ENCODE measurements at places on chromosomes 12 and 14.

- no peak for DNase-seq
Measured at GRCh38 chr12:106108185-106108835, 30.4 kb downstream of the NUAK1 start.

- no peak for DNase-seq
Measured at GRCh38 chr12:21942377-21942703, 1.1 kb upstream of the ABCC9 start.

- no peak for DNase-seq
Measured at GRCh38 chr14:55545779-55546178, 34.2 kb upstream of the KTN1 start.

DNA sequence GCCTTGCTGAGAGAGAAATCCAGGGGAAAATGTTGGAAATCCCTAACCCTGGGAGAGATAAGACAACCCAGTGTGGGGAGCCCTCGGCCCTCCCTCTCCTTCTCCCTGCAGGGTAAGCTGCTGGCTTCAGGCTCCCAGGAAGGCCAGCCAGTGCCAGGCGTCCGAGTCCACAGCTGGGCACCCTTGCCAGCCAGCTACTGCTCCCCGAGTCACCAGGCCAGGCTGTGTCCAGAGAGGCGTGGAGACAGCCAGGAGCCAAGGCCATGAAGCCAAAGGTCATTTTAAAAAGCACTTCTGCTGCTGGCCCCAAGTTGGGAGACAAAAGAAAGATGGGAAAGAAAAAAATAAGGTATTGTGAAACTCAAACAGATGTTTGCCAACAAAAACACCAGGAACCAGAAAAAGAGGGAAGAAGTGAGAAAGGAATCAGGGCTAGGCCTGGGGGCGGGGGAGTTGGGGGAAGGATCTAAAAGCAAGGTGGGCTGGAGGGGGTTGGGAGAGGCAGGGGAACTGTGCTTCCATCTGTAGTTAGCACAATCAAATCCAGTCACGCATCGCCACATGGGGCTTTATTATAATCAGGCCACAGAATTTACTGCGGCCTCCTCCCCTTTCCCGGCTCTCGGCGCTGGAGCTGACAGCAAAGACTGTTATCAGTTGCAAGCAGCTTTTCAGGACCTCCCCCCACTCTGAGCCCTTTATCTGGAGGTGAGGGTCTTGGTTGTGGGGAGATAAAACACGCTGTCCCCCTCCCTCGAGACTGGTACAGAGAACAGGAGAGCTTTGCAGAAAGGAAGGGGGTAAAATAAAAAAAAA is 33.5 kb downstream of the RBM19 start:
- no peak for DNase-seq

DNA sequence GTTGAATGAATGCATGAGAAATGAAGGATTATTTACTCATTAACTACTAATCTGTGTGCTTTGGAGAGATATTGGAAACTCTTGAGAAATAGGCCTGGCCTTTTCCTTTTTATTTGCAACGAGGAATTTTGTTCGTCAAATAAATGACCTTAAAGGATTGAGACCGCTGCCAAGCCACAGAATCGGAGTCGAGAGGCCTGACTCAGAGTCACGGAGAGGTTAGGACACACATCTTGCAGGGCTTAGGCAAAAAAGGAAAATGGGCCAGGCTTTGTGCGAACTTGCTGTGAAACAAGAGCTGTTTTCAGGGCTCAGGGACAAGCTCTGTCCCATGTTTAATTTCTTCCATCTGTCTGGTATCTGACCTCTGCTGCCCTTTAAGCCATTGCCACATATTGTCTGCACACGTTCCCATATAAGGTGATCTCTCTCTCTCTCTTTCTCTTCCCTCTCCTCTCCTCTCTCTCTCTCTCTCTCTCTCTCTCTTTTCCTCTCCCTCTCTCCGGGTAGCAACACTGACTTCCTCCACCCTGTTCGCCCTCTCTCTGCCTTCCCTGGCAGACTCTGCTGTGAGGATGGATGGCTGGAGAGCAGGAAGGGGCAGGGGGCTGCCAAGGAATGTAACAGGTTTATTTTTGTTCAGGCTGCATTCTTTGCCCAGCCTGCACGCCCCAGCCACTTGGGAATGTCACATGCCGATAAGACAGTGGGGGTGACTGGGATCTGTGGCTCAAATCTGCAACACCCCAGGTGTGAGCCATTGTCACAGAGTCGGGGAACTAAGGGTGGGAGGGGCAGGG is 14.9 kb upstream of the IFT81 start:
- DNase-seq, result no peak

GRCh38 chr12:26492406-26492805 is 297.0 kb downstream of the SSPN start:
- DNase-seq, result no peak

DNA sequence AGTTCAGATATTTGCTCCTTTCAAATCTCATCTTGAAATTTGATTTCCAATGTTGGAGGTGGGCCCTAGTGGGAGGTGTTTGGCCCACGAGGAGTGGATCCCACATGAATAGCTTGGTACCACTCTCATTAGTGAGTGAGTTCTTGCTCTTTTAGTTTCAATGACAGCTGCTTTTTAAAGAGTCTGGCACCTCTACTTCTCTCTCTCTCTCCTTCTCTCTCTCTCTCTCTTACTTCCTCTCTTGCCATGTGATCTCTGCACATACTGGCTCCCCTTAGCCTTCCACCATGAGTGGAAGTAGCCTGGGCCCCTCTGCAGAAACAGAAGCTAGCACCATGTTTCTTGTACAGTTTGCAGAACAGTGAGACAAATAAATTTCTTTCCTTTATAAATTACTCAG is 25.1 kb downstream of the GPR65 start:
- DNase-seq, result no peak

DNA sequence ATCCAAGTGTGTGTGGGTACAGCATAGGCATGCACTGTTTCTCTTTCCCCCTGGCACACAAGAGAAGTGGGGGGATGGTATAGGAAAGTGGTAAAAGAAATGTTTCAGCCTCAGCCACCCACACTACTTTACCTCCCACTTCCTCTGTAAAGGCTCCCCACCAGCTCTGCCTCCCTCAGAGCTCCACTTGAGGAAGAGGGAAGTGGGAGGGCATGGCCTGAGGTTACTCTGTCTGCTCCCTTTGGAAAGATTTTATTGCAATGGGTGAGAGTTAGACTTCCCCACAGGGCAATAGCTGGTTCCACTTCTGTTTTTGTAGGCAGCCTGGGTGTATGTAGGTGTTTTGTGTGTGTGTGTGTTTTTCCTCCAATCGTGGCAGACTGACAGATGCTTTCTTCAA is 145.3 kb downstream of the SSPN start:
- no peak for DNase-seq

GRCh38 chr14:95943699-95944098 is 67.1 kb downstream of the TUNAR start:
- no peak for DNase-seq

DNA sequence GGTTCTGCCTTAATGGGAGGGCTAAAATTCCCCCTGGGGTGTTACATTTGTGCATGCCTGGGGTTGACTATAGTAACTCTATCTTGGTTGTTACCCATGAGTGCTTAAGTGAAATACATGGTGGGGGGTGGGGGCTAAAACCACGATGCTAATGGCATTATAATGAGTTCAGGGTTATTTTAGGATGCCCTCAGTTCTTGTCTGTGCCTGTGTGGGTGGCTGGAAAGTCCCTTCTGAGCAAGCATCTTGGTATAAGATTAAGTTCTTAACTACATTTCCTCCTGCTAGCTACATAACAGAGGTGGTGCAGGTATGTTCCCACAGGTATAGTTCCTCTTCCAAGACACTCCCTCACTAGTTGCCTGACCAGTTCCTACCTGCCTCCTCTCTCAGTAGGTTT is 822.3 kb downstream of the LRFN5 start:
- no peak for DNase-seq

- no peak for DNase-seq
Measured at GRCh38 chr14:39474416-39474911, 42.2 kb upstream of the FBXO33 start.

DNA sequence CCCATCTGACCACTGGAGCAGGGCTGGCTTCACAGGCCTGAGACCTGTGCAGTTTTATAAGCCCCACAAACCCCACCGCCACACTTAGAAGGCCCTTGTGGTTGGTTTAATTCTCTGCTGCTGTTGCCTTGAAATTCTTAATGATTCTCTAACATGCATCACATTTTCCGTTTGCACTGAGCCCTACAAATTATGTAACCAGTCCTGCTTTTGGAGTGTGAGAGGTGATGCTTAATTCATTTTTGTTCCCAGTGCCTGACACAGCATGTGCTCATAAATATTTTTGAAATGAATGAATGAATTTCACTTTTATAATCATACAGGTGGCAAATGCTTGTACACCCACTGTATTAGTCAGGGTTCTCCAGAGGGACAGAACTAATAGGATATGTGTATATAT is 52.8 kb upstream of the PLXNC1 start:
- no peak for DNase-seq

DNA sequence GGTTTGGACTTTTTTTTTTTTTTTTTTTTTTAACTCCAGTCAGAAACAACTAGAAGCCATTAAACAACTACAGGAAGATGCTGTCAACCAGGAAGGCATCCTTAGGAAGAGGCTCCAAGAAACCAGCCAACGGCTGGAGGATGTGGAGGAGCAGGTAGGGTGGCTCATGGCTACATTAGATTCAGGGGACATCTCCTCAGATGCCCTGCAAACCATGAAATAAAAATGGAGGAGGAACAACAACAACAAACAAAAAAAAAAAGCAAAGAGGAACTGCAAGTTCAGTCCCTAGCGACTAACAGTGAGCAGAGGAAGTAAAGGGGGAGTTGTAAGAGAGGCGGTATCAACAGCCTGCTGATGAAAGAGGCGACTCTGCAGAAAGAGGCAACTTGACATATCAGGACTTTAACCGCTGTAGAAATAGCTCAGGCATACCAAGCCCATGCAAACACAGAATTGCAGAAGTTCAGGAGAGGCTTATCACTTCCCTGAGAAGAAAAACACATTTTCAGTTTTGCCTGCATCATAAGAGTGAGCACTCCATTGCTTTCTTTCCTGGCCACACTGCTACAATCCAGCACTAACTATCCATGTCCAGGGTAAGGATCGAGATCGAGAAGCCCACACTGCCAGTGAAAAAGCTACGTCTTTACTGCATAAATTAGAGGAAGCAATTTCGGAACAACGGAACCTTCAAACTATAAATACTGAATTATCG is 103.5 kb upstream of the BCAT1 start:
- peak; percentile 61 for DNase-seq

DNA sequence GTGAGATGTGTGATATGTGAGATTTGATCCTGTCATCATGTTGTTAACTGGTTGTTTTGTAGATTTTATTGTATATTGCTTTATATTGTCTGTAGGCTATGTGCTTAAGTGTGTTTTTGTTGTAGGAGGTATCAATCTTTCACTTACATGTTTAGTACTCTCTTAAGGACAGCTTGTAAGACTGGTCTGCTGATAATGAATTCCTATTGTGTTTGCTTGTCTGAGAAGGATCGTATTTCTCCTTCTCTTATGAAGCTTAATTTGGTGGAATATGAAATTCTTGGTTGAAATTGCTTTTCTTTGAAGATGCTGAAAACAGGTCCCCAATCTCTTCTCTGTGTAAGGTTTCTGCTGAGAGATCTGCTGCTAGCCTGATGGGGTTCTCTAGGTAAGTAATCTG is 94.5 kb upstream of the ARHGAP5 start:
- no peak for DNase-seq

GRCh38 chr12:47900131-47901062 is 4.4 kb downstream of the VDR start:
- DNase-seq, result no peak

- DNase-seq, result no peak
Measured at GRCh38 chr12:50612882-50613281, 108.1 kb downstream of the DIP2B start.

All from CD4-positive, alpha-beta T cell treated with Interleukin-17A for 4 hours (primary cell).